Lung microvascular endothelial cell (primary cell): ENCODE measurements at places on chromosomes 7 and 10. TPM values are rescaled to one million over a fixed set of nuclear protein-coding genes. Genes with fewer than 3 reads are reported as not detected.

Gene SRRM3
- 1.5 and 3.0 TPM in 2 replicates for total RNA-seq

Gene PROSER2
- total RNA-seq, result 5.0 and 7.3 TPM in 2 replicates

Gene SORBS1
- 1.1 and 2.8 TPM in 2 replicates for total RNA-seq

Gene ZNF316
- total RNA-seq, result 7.6 and 17.7 TPM in 2 replicates

Gene HMX2
- total RNA-seq, result not detected in 2 replicates

Gene SLC13A1
- total RNA-seq, result not detected in 2 replicates

DNA sequence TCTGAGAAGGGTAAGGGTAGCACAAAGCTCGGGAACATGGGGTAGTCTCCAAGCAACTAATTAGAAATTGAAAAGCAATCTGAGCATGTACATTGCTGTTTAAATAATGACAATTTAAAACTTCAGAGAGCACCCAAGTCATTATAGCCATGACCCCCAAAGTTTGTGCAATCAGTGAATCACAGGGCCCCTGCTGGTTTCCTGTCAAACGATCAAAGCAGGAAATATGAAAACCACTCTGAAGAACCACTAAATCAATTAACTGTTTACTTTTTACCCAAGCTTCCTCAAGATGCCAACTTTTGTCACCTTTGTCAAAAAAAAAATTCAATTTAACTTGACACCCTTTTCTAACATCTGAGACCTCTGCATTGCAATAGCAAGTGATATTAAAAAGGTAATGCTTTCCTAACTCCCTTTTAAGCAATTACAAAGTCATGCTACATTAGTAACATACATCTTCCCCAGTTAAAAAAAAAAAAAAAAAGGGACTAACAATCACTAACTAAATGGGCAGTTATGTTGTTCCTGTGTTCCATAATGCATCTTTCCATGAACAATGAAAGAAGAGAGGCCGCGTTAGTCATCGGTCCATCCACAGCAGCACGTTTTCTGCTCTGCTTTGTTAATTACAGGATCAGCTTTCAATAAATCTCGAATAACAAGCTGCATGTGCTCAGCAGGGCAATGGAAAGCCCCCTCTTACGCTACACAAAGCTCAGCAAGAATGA is 80.6 kb downstream of the ETV1 start:
- DNase-seq, result peak; percentile 10

DNA sequence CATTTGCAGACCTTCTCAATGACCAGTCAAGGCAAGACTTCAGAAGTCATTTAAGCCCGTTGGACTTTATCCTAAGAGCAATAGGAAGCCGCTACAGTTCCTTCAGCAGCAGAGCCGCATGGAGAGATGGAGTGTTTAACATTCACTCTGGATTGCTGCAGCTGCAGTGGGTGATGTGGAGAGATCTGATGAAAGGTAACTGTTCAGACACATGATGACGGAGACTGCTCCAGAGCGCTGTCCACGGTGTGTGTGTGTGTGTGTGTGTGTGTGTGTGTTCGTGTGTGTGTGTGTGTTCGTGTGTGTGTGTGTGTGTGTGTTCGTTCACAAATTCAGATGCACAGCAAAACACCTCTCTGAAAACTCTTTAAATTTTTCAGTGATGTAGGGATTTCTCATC is 37.0 kb downstream of the SEC61G start:
- DNase-seq, result no peak

DNA sequence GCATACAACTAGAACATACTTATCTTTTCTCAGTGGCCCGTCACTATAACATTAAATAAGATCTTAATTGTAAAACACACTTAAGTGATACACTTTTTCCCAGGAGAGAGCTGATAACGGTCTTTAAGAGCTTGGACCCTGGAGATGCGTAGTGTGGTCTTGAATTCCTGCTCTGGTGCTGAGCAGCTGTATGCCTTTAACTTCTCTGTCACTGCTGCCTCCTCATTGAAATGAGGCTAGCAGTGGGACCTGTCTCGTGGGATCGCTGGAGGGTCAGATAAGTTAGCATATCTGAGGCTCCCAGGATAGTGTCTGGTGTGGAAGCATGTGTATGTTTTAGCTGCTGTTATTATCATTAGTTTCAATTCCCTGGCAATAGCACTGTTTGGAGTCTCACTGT is 194.9 kb downstream of the SDK1 start:
- no peak for DNase-seq

DNA sequence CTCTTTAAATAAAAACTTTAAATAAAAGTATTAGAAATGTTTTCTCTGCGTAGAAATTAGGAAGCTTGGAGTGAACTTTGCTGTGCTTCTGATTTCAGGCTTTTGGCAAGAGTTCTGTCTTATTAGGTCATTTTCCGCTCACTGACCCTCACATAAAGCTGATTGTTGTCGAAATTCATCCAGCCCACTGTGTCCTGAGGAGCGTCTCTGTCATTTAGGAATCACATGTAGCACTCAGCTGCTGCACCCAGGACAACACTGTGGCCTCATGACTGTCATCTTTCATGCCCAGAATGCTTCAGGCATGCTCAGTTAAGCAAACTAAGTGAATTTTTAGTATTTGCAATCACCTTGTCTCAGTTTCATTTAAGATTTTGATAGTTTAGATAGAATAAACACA is 57.8 kb upstream of the MSRB2 start:
- DNase-seq, result no peak

- DNase-seq, result no peak
Observed at GRCh38 chr10:17041626-17042520, 87.7 kb downstream of the CUBN start.

DNA sequence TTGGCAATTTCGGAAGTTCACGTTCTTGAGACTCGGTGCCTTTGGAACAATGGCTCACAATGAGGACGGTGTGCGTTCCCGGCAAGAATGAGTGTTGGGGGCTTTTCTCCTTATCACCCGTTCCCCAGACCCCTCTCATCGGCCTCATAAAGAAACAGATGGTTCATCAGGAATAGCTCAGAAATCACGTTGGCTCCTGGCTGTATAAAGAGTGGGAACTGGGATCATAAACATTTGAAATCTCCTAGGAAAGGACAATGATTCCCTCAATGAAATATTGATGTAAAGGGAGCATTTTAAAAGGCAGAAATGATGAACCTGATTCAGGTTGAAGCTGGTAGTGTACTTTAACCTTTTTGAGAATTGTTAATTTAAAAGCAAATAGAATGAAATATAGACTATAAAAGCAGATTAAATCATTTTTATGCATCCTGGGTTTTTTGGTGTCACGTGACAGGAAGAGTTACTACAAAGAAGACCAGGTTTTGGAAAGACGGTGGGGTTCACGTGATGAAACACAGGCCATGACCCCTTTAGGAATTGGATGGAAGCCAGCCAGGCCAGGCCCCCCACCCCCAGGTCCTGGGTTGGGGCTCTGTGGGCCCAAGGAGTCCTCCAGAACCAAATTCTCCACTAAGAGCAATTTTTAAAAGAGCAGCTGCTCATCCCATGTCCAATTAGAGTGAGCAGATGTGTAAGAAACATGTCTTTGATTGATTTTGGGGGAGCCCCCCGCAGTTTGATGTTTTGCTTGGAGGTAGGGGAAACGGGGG is 63.0 kb downstream of the CUX1 start:
- peak; percentile 24 for DNase-seq

GRCh38 chr10:51178634-51179033 is 104.3 kb downstream of the PRKG1 start:
- DNase-seq, result no peak

DNA sequence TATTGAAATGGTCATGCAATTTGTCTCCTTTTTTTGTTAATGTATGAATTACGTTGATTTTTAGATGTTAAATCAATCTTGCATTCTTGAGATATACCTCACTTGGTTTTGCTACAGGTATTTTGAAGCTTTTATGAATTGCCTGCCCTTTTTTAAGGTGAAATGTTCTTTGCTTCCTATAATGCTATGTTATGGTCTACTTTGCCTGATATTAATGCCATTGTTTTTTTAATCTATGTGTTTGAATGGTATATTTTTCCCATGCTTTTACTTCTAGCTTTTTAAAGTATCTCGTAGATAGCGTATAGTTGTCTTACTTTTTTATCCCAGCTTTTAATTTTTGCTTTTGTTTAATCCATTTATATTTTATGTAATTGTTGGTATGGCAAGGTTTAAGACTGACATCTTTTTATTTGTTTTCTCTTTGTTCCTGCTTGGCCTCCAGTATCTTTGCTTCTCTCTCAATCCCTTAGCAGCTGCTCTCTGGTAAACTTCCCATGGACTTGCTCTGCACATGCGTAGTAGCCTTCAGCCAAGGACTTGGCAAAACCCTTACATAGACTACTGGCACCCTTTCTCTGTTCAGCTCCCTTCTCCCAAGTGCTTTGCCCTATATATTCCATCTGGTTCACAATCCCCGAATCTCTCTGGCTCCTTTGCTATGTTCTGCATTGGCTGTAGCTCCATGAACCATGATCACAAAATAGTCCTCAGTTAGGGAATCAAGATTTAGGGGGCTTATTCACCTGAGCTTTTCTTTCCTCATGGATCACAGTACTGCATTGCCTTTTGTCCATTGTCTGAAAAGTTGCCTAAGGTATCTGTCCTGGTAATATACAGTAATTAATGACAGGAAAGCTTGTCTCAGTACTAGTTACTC is 8.4 kb downstream of the TRIM24 start:
- no peak for DNase-seq

DNA sequence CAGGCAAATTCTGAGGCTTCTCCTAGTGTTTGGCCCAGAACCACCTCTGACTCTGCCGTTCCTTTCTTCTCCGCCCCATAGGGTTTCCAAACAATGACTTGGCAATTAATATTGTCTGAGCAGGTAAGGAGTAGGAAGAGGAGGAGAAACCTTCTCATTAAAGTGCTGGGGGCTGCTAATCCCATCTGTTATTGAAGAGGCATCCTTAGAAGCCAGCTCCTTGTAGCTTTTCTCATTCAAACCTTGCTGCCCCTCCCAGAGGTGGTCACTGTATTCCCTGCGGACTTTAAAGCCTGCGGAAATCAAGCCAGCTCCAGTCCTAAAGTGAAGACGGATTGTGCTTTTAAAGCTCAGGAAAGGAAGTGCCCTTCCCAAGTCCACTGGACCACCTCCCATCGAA is 1.4 kb upstream of the NKX1-2 start:
- no peak for DNase-seq

GRCh38 chr7:95526128-95526738 is 40.5 kb downstream of the ASB4 start:
- no peak for DNase-seq
